Activated CD4-positive, alpha-beta T cell treated with anti-CD3 and anti-CD28 coated beads for 48 hours (primary cell): ENCODE measurements at places on chromosomes 13 and 19.
A peak's percentile ranks its signal among the peaks of the same experiment; 100 is the strongest.

GRCh38 chr19:13981021-13981420, 25.1 kb downstream of the RFX1 start:
- DNase-seq: no peak

- DNase-seq: no peak
Observed at GRCh38 chr13:104447348-104447747, 1381.1 kb upstream of the SLC10A2 start.

GRCh38 chr13:55345224-55345623, 1795.5 kb upstream of the PRR20A start:
- no peak for DNase-seq

DNA sequence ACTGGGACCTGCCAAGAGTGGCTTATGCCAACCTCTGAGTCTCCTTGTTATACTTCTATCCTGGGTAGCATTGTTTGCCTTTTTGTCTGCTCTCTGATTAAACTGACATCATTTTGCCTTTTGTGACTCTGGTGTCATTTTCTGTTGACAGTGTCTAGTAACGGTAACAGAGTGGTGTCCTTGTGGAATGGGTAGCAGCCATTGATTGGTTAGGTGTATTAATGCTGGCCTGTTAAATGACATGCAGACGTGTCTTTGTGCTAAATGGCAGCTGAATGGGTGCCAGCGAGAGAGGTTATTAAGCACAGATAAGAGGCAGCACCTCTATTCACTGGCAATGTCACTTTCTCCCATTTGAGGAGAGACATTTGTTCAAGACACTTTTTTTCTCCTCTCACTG, 1289.4 kb downstream of the PCDH9 start:
- no peak for DNase-seq

- peak; percentile 14 for DNase-seq
Observed at GRCh38 chr13:46896341-46897137, at the start of gene HTR2A. Gene HTR2A (minus strand): TSS chr13:46897053. CDS start chr13:46895906, 1,147 bp downstream.

DNA sequence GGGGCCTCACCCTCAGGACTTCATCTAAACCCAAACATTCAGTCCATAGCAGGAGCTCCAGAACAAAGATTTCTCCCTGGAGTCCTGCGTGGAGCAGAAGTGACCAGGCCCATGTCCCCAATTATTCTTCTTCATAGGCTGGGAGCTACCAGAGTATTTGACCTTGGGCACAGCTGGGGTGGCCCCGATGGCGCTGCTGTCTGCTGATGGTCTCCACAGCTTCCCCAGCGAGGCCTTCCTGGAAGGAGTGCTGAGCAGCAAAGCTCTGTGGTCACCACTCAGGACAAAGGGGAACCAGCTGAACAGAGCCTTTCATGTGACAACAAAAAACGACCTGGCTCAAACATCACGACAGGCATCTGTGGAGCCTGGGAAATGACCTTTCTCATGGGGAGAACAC, 62.7 kb upstream of the ARGLU1 start:
- DNase-seq: no peak

- DNase-seq: no peak
Observed at GRCh38 chr13:106551350-106551749, 15.9 kb upstream of the EFNB2 start.

- DNase-seq: no peak
Observed at GRCh38 chr19:40611096-40611495, 9.9 kb downstream of the LTBP4 start.

- peak; percentile 51 for DNase-seq
Observed at GRCh38 chr13:42574011-42574410, at the start of gene TNFSF11. Gene TNFSF11 (plus strand): TSS chr13:42574152. CDS start chr13:42574304, 152 bp downstream.

GRCh38 chr13:76116751-76117360, 480.7 kb downstream of the LMO7 start:
- DNase-seq: no peak

GRCh38 chr13:48304143-48304876, 759 bp downstream of the RB1 start:
- peak; percentile 26 for DNase-seq
